ENCODE measurements at places on chromosomes 6 and 20.
A peak's percentile ranks its signal among the peaks of the same experiment; 100 is the strongest.

DNA sequence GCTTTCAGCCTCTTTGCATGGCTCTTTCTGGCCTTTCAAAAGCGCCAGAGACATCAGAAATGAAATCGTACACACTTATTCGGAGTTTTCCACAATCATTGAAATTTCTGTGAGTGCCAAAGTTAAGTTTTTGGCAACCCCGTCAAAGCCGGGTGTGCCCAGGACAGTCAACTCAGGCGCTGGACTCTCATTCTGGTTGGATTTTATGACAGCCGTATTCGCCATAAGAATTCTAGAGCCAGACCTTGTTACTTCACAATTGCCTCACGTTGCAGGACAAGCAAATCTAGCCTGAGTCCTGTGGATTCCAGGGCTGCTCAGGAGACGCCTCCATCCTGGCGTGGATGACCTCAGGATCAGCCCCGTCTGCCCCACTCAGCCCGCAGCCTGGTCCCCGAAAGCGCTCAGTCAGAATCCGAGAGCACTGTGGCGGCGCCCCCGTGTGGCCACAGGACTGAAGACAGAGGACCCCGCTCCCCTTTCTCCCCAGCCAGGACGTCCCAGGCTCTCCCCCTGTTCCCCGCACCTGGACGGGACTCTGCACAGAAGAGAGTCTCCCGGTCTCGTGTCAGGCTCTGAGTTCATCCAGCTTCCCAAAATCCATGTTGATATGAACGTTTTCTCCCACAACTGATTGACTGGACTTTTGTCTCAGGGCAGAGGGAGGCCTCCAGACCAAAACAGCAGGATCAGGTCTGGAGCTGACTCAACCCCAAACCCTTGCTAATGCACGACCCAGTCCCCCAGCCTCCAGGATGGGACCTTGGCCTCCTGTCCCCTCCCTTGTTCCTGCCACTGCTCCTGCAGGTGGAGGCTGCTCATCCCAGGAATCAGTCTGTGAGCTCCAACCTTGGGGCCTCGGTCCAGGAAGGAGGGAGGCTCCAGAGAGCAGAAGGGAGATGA, 38.2 kb downstream of the MICA start:
- peak; percentile 88 for DNase-seq

DNA sequence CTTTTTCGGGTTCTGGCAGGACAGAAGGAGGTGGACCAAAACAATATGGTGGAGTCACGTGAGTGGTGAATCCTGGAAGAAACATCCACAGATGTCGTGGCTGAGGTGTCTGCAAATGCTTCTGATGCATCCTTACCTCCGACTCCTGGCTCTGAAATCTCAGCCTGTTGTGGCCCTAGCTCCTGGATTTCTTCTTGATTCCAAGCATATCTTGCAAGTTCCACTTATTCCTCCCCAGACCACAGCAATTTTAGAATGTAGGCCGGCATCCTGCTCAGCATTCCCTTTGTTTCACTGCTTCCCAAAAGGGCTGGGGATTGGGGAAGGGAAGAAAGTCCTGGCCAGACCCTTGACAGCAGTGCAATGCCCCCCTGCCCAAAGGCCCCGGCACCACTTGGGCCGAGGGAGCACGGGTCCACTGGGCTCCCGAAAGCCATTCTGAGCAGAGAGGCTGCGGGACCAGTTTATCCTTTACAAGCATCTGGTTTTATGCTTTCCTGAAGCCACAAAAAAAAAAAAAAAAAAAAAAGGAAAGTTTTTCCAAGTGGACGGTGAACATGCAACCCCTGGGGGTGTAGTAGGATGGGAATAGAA, 200.9 kb upstream of the RNF24 start:
- DNase-seq = no peak

DNA sequence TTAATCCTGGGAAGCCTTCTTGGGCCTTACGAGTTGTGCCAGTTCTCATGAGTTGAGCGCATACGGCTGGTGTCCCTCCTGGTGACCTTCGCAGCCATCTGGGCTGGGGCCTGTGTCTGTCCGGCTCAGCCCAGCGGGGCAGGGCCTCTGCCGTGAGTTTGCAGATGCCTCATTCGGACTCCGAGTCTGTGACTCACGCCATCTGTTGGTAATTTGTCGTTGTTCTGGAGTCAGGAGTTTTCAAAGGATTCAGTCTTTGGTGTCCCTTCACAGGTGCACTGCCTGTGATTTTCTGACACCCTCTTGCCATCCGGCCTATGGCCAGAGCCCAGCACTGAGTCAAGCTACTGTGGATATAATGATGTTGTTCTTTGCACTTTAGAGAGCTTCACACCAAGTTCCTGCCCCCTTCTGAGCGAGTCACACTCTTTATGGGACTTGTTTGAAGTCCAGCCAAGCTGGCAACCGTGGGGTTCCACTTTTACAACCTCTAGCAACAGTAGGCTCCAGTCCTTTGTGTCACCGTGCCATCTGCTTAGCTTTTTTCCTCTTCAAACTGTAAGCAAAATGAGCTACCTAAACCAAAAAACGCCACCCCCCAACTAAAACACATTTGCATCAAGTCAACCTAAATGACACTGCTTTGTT, 175.6 kb downstream of the AIG1 start:
- no peak for DNase-seq

DNA sequence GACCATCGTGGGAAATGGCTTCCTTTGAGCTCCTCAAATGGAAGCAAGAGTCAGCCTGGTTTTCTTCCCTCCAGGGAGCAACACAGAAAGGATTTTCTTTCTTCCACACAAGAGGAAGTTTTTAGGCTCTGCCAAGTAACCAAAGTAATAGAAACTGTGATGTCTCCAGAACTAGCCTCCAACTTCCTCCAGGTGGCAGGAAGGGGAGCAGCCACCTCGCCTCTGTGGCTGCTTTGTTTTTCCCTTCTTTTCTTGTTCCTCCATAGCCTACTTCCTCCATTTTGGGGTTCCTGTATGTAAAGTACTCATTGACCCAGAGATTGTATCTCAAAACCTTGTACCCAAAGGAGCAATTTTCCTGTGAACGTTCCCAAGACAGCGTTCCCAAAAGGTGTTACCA, 32.7 kb upstream of the CCR6 start:
- DNase-seq = peak; percentile 34

DNA sequence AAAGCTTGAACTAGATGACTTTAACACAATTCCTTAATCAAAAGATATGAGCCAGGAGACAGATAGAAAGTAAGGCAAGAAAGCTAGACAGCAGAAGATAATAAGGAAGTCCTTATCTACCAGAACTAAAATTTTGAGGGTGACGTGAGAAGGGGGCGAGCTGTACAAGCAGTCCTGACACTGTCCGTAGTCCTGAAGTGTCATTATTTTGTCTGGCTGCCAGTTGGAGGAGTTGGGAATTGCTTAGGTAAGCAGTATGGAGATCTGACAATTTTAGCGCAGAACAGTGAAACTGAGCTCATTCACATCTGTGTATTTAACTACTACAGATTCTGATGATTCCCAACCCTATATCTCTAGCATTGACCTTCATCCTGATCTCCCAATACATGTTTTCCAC, 25.8 kb upstream of the CEP85L start:
- DNase-seq = no peak

DNA sequence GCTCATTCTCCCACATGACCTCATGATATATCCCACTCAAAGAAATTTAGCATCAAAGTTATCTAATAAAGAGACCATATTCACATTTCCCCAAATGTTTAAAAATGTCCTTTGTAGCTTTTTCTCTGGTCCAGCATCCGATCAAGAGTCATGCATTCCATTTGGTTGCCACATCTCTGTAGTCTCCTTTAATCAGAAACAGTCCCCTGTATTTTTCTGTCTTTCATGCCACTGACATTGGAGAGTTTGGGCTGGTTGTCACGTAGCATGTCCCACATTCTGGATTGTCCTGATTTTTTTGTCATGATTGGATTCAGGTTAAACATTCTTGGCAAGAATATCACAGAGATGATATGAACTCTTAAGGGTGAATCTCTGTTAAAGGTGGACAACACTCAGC, 55.7 kb downstream of the SNX5 start:
- DNase-seq = no peak

DNA sequence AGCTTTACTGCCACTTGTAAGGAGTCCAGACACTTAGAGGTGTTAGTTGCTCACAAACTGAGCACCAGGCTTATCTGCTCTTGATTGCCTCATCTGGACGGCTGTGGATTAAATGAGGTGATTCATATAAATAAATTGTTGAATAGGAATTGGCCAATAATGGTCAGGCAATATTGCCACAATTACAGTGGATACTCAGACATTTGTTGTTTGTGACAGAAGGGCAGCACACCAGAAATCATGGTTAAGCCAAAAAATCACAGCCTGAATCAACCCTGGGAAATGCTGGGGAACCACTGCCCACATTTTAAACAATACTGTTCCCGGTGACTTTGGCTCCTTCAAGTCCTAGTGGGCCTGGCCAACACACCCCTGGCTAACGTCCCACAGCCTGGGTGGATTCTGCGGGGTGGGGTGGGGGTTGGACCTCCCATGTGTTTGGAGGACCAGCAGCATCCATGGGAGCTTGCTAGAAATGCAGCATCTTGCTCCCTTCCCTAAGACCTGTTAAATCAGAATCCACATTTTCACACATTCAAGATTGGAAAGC, 29.5 kb upstream of the SPDEF start:
- DNase-seq = no peak

DNA sequence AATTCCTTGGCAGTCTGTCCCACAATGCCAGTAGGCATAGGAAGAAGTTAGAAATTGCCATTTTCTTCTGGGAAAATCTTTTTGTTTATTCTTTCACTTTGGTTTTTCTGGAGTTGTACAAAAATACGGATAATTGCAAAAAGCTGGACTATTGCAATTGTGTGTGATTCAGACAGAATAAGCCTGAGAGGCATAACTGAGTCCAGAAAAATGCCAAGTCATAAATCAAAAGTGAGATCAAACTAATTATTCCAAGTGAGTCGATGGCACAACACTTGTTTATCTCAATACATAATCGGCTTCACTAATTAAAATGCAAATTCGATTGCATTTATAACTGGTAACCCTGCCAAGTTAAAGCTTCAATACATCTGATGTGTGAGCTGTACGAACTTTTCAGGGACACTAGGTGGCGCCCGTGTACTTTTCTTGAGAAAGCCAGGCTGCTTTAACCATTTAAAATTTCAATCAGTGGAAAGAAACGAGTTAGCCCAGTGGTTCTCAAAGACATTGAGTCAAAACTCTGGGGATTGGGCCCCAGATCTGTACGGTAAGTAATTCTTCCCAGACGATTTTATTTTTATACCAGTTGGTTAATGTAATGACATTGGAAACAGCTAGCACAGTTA, 102.6 kb downstream of the LAMP5 start:
- DNase-seq = peak; percentile 83

- DNase-seq = peak; percentile 86
These were observed 1.7 kb downstream of the CDC25B start for GRCh38 chr20:3797592-3798372.

- DNase-seq = peak; percentile 25
These were observed 48.5 kb upstream of the PDYN start for GRCh38 chr20:2042400-2042799.

GRCh38 chr6:11364971-11365397, 132.5 kb upstream of the NEDD9 start:
- DNase-seq = no peak

GRCh38 chr20:23609486-23610109, 3.9 kb upstream of the CST9 start:
- peak; percentile 44 for DNase-seq

DNA sequence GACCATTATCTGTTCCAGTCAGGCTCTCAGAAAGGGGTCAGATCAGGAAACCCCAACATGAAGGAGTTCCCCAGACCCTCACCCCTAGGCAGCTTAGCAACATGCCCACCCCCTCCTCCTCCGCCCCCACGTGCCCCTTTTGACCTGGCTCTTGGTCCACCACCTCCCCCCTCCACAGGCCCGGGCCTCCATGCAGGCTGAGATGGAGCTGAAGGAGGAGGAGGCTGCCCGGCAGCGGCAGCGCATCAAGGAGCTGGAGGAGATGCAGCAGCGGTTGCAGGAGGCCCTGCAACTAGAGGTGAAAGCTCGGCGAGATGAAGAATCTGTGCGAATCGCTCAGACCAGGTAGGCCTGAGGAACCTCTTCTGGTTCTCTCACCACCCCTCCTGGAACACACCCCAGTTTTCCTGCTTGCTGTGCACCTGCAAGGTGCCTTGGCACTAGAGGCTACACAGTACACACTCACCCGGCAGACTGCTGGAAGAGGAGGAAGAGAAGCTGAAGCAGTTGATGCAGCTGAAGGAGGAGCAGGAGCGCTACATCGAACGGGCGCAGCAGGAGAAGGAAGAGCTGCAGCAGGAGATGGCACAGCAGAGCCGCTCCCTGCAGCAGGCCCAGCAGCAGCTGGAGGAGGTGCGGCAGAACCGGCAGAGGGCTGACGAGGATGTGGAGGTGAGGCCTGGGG, 21.9 kb downstream of the DEF6 start:
- DNase-seq = no peak

DNA sequence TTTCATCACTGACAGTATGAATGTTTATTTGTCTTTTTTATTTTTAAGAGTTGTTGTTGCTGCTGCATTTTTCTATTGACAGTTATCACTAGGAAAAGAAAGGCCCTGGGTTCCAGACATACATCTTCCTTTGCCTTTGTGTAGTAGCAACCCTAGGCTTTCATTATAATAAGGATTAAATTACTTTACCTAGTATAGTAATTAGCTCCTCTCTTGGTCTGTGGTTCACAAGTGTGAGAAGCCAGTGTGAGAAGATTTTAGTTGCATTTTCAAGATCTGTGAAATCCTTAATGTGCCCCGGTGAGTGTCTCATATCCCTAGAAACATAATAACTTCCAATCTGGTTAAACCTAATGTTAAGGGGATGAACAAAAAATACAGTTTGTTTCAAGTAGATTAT, 799.3 kb upstream of the MAP3K7 start:
- DNase-seq = no peak

- DNase-seq = no peak
These were observed 231.7 kb upstream of the EXOC2 start for GRCh38 chr6:924661-925060.

DNA sequence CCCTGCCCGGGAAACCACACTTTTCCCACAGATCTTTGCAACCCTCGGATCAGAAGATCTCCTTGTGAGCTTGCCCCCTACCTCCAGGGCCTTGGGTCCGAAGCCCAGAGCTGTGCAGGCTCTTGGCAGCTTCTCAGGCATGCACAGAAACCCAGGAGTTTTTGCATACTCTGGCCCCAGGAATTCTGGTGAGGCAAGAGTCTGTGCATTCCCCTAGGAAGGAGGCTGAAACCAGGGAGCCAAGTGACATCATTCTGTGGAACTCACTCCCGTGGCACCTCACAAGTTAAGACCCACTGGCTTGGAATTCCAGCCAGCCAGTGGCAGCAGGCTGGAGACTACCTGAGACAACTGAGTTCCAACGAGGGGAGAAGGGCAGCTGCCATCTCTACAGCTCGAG, 100.1 kb downstream of the TNFRSF21 start:
- DNase-seq = no peak
